SHP77 (cell line): ENCODE measurements at places on chromosomes 5 and 9.

GRCh38 chr9:2955575-2955974 is 111.7 kb upstream of the PUM3 start:
- DNase-seq = no peak

GRCh38 chr5:123131551-123132204 is 42.6 kb downstream of the PRDM6 start:
- no peak for DNase-seq

DNA sequence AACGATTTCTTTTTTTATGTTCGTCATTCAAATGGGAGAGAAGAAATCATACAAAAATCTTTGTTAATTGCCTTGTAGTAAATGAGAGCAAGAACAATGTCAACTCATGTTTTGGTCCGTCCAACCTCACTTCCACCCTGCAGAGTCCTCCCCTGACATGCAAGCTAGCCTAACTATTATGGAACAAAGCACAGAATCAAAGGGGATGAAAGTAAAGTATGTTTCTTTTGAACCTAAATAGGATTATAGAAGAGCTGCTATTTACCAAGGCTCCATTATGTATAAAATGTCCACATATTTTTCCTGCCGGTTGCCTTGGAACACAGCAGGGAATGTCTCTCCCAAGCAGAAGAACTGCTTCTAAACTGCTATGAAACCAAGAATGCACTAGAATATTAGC is 161.1 kb downstream of the MRPS30 start:
- DNase-seq = no peak

DNA sequence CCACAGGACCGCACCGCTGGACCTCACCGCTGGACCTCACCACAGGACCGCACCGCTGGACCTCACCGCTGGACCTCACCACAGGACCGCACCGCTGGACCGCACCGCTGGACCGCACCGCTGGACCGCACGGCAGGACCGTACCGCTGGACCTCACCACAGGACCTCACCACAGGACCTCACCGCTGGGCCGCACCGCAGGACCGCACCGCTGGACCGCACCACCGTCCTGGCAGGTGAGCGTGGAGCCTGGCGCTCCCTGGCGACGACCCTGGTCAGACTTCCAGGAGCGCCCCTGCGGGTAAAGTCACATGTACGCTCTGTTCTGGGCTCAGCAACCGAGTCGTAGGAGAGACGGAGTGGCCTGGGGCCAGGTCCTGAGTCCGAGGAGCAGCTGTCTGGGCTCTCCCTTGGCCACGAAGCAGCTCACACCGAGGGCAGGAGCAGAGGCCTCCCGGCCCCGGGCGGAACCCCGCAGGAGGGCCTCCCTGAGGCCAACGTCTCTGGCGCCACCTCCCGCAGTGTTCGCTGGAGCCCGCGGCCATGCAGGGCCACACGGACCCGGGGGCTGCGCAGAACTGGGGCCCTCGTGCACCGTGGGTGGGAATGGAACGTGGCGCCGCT is 30.5 kb downstream of the MRPL36 start:
- no peak for DNase-seq

DNA sequence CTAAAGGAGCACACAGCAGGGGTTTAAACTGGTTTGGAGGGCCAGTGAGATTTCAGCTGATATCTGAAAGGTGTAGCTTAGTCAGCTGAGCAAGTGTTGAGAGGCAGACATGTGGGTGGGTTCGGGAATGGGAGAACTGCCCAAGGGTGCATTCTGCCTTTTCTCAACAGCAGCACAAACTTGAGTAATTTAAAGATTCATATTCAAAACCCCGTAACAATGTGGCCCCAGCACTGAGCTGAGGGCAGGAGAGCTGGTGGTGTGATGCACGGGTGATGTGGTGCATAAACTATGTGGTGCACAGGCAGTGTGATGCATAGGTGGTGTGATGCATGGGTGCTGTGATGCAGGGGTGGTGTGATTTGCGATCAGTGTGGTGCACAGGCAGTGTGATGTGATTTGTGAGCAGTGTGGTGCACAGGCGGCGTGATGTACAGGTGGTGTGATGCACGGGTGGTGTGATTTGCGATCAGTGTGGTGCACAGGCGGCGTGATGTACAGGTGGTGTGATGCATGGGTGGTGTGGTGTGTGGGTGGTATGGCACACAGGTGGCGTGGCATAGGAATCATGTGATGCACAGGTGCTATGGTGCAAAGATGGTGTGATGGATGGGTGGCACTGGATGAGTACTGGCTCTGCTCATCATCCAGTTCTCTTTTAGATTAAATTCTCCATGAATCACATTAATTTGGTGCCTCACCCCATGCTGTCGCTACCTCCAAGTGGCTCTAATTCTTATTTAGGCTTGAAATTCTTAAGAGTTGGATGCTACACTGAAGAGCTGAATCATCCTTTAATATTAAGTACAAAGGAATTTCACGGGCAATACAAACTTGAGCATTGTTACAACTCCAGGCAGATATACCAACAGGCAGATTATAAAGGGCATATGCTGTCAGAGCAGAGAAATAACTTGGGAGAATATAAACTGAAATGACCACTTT is 53.6 kb downstream of the DAP start:
- DNase-seq = no peak

DNA sequence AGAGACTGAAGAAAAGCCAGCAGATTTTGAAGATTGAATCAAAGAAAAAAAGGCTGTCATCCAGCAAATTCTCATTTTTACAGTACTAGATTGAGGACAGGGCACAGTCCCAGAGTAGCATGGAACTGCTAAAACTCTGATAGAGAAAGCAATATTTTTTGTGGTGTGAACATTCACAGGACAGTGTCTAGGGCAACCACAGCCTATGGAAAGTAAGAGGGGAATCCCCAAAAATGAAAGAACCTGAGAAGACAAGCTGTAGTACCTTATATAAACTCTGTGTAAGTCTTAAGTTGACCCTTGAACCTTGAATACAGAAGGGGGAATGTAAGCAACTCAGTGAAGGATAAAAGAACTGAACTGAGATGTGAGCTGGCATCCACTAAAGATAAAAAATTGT is 540.3 kb downstream of the HINT1 start:
- DNase-seq = no peak

GRCh38 chr5:72282878-72283277 is 37.2 kb downstream of the MRPS27 start:
- DNase-seq = no peak

DNA sequence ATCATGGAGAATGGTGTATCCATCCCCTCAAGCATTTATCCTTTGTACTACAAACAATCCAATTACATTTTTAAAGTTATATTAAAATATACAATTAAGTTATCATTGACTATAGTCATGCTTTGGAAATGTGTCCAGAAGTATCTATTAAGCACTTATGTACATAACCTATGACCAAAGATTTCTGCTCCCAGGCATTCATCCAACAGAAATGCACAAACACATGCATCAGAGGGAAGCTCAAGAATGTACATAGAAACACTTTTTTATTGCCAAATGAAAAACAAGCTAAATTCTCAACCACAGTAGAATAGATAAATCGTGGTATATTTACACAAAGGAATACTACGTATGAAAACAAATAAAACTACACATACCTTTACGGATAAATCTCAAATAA is 700.5 kb upstream of the ZNF608 start:
- DNase-seq = no peak

GRCh38 chr9:129133082-129133481 is 21.9 kb downstream of the PTPA start:
- no peak for DNase-seq

- no peak for DNase-seq
Observed at GRCh38 chr5:135814316-135814715, 20.1 kb upstream of the SLC25A48 start.

- DNase-seq = no peak
Observed at GRCh38 chr9:98074115-98074990, 17.8 kb downstream of the NANS start.

- no peak for DNase-seq
Observed at GRCh38 chr9:73845539-73845938, 651.6 kb upstream of the RORB start.

DNA sequence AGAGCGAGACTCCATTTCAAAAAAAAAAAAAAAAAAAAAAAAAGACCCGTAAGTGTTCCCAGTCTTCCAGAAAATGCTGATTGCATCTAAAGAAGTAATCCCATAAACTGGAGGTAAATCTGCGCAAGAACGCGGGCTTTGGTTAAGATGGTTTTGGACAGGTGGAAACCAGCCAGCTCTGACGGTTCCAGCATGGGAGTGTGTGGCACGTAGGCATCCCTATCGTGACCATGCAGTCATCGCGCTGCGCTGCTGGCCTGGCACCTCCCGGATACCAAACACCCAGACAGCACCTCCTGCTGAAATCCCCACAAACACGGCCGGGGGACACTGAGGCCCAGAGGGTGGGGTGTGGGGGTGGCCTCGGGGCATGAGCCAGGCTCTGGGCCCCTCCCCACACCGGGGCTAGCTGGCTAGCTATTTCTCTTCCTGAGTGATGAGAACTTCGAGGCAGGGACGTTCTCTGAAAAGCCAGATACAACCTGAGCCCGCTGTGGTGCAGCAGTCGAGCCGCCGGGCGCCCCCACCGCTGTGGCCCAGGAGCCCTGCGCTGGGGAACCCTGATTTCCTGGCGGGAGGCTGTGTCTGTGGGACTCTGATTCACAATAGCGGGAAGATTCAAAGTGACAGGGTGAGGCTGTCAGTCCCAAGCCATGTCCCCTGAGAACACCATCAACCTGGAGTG is 32.2 kb upstream of the NOTCH1 start:
- no peak for DNase-seq

DNA sequence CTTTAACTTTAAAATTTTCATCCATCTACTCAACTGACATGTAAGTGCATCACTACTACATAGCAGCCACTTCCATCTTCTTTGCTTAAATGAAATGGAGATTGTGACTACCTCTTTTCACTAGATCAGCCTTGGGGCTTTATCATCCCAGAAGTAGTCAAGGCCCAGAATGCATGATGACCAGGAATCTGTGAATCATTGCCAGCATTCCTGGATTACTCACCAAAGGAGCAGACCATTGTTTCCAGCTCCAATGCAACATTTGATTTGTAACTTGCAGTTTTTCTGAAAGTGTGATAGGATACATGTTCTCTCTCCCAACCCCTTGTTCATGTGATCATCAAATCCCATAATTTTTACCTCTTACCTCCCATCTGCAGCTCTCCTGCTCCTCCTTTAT is 65.1 kb downstream of the PLPPR1 start:
- no peak for DNase-seq

- DNase-seq = no peak
Observed at GRCh38 chr5:80175337-80175736, 80.5 kb downstream of the SERINC5 start.

DNA sequence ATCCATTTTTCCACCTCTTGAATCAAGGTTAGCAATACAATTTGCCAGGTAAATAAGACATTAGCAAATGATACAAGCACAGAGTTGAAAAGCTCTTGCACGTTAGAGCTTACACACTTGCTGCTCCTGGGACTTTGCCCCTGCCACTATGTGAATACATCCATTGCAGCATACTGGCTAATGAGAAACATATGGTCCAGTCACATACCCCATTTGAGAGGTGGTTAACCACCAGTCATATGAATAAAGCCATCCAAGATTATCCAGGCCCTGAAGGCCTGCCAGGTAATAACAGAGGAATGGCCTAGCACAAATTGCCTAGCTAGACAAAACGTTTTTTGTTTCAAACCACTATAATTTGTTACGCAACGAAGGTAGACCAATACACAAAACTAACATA is 45.8 kb upstream of the FTMT start:
- DNase-seq = no peak

DNA sequence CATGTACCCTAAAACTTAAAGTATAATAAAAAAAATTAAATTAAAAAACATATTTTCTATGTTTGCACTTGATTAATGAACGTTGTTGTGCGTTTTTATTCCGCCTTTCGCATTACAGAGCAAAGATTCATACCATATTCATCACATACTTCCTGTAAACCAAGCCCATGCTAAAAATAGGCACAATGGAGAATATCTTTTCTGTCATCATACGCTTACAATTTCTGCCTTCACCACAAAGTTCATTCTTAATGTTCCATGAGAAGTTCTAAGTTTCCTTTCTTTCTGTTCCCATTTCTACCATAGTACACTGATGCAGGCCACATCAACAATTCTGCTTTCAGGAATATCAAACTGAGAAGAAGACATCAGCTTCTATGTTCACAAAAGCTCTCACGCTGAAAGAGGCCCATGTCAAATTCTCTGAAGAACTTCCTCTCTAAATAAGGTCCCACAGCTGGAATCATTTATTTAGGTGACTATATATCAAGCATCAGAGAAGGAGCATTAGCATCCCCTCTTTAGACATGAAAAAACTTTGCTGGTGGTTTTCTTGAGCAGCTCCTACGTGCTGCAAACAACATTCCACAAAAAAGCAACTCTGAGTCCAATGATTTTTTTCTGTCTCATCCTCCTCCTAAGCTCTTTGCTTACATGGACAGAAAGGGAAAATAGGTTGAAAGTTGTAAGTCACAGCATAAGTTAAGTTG is 456.4 kb downstream of the CDH10 start:
- DNase-seq = no peak
